ENCODE measurements at places on chromosomes 4 and X.

DNA sequence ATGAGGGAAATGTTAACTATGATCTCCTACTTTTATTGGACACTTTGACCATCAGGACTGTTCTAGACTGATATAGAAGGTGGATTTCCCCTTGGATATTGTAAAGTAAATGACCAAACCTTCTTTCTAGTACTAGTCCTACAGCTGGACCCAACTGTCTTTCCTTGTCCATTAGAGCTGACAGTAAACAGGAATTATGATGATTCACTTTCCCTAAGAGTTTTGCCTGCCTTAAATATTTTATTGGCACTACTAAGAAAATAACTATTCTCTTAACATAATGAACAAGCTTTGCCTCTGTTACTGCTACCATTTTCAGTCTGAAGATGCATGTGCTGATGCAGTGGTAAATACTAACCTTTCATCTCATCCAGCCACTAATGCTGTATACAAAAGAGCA lies 915.4 kb downstream of the CENPC start:
- DNase-seq, result no peak

- DNase-seq, result no peak
These were observed 74.2 kb downstream of the BEND4 start for GRCh38 chr4:42078184-42078801.

DNA sequence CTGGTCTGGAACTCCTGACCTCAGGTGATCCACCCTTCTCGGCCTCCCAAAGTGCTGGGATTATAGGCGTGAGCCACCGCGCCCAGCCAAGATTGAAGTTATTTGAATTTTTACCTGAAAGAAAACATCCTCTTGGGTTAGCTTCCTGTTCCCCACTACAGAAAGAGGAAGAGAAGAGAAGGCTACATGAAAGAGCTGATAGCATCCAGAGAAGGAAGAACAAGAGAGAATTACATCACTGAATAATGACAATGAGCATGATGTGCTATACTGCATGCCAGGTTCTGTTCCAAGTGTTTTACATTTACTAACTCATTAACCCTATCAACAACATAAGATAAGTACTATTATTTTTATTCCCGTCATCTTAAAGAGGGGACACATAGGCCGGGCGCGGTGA lies 11.5 kb upstream of the TBC1D1 start:
- no peak for DNase-seq

DNA sequence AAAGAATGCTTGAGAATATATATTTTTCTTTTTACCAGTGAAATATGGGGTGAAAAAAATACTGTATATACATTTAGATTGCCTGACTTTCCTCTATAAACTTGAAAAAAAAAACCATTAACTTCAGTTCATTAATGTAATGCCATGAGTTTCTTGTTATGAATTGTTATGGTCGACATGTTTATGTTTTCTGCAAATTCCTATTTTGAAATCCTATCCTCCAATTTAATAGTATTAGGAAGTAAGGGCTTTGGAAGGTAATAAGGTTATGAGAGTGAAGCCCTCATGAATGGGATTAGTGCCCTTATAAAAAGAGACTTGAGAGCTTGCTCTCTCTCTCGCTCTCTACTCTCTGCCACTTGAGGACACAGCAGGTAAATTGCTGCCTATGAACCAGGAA lies 211.4 kb downstream of the LDB2 start:
- DNase-seq, result no peak

DNA sequence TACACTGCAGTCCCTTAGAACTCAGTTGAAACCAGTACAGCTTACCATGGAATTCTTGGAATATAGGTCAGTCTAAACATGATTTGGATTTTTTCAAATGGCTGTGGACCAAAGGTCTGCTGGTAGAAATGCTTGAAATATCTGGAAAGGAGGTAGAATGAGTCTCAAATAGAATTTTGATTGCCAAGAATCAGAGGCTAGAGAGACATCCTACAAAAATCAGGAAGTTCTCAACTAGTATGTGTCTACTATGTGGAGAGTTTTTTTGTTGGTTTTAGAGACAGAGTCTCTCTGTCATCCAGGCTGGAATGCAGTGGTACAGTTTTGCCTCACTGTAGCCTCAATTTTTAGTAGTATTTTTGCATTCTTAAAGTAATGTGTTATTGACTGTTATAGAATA lies 53.6 kb downstream of the PAQR3 start:
- no peak for DNase-seq

- DNase-seq, result no peak
These were observed 39.0 kb upstream of the SLITRK4 start for GRCh38 chrX:143674926-143675325.

GRCh38 chr4:22744478-22745062 lies 51.8 kb downstream of the GBA3 start:
- no peak for DNase-seq

Measured in stimulated activated CD4-positive, alpha-beta T cell treated with anti-CD3 and anti-CD28 coated beads, Interleukin-15, amount 100 ng/mL, for 1 hour (primary cell).